ENCODE measurements at places on chromosomes 16 and 17.
A peak's percentile ranks its signal among the peaks of the same experiment; 100 is the strongest.

- DNase-seq, result no peak
Measured at GRCh38 chr16:1427473-1428461, 3.1 kb upstream of the PERCC1 start.

DNA sequence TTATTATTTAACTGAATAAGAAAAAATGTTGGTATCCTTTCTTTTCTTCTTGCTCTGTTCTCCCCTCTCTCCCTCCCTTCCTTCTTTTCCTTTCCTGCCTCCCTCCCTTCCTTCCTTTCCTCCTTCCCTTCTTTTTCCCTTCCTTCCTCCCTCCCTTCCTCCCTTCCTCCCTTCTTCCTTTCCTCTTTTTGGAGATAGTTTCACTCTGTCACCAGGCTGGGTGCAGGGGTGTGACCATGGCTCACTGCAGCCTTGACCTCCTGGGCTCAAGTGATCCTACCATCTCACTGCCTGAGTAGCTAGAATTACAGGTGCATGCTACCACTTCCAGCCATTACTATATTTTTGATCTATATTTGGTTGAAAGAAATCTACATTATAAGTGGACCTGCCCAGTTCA lies 5.7 kb upstream of the RUSF1 start:
- no peak for DNase-seq

- DNase-seq, result no peak
Measured at GRCh38 chr17:27414271-27414670, 42.0 kb upstream of the KSR1 start.

- no peak for DNase-seq
Measured at GRCh38 chr17:47744168-47745036, 11.4 kb downstream of the TBX21 start.

- no peak for DNase-seq
Measured at GRCh38 chr17:47800686-47801085, 20.9 kb downstream of the OSBPL7 start.

GRCh38 chr17:59349178-59349577 lies 17.7 kb downstream of the YPEL2 start:
- DNase-seq, result no peak

DNA sequence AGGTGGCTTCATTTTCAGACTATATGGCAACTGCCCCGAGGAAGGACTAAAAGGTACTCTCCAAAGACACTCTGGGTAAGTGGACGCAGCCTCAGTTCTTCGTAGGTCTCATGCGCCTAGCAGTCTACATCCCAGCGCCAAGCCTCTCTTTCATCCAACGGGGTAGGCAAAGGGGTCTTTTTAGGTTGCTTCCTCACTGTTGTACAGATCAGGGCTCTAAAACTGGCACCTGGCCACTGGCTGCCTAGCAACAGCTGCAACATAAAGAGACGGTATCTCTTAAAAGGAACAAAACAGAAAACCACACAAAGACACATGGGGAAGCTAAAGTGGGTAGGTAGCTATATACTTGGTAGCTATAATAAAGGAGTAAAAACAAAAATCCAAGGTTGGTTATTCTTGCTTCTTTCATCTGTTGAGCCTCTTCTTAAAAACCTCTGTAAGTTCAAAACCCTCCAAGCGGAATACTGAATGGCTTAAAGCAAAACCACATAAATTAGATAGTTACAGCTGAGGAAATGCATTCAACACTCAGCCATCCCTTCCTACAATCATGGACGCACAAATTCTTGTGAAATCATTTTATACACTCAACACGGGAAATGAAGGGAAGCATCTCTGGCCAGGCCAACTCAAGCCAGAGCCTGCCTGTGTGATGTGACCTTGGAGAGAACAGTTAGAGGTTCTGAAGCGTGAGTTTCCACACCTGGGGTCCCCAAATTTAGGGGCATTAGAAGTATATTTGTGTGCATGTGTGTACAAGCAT lies 22.7 kb downstream of the CYTH1 start:
- DNase-seq, result no peak

DNA sequence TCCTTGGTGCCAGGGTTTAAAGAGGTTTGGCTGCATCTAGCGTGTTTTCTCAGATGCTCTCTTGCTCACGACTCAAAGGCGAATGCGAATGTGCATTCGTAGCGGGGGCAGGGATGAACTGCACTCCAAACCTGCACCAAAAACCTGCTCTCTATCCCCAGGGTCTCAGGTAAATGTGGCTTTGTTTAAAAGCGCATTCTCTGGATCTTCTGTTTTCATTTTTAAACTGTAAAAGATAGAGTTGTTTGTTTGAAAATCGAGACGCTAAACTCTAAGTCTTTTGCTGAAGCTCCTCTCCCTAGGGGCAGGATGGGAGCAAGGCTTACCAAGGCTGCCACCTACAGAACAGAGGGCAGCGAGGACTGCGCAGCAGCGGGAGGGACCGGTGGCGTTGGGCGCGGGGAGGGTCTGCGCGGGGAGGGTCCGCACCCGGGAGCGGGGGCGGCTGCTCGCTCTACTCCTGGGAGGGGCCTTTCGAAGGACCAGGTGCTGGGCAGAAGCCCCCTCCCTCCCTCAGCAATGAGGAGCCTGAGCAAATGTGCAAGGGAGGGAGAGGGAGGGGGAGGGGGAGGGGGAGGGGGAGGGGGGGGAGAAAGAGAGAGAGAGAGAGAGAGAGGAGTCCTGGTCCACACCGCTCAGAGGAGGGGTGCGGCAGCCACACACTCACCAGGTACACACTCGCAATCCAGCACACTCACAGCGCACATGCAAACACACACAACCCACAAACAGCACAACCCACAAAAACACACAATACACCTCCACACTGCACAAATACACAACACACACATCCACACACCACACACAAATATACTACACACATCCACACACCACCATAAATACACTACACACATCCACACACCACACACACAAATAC lies 142.8 kb downstream of the GRIN2A start:
- DNase-seq, result no peak

- DNase-seq, result no peak
Measured at GRCh38 chr17:64084940-64085649, 44.8 kb downstream of the ERN1 start.

- no peak for DNase-seq
Measured at GRCh38 chr17:77753691-77754245, 204.7 kb upstream of the TNRC6C start.

GRCh38 chr17:77449908-77450741 lies 309.4 kb downstream of the SEC14L1 start:
- peak; percentile 76 for DNase-seq

- peak; percentile 92 for DNase-seq
Measured at GRCh38 chr17:77444984-77445759, 304.4 kb downstream of the SEC14L1 start.

- DNase-seq, result no peak
Measured at GRCh38 chr16:66489385-66489784, 60.5 kb downstream of the TK2 start.

Measured in activated CD4-positive, alpha-beta T cell treated with anti-CD3 and anti-CD28 coated beads, Interleukin-2, Interleukin-4, amounts not matched to agents 100 ng/mL and 50 ng/mL, durations not matched to agents 16 hours and 8 hours (primary cell).